NCI-H1417 (cell line): ENCODE measurements at places on chromosomes 16 and 17.
A peak's percentile ranks its signal among the peaks of the same experiment; 100 is the strongest.

DNA sequence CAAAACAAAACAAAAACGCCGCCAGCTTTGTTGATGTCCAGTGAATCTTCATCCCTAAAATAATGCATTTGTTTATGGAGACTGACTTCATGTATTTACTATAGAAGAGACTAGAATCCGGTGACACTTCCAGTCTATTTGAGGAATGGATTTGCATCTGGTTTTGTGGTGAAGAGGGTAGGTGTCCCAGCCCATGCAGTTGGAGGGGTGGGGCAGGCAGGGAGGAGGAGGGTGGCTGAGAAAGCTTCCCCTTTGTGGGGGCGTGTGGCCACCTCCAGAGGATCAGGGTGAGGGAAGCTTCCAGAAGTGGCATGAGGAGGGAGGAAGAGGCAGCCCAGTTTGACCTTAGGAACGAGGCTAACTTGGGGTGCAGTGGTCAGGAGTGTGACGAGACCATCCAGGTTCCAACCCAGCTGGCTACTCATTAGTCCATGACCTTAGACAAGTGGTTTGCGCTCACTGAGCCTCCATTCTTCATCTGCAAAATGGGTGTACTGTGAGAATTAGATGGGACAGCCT, 69.5 kb downstream of the CMIP start:
- no peak for DNase-seq

DNA sequence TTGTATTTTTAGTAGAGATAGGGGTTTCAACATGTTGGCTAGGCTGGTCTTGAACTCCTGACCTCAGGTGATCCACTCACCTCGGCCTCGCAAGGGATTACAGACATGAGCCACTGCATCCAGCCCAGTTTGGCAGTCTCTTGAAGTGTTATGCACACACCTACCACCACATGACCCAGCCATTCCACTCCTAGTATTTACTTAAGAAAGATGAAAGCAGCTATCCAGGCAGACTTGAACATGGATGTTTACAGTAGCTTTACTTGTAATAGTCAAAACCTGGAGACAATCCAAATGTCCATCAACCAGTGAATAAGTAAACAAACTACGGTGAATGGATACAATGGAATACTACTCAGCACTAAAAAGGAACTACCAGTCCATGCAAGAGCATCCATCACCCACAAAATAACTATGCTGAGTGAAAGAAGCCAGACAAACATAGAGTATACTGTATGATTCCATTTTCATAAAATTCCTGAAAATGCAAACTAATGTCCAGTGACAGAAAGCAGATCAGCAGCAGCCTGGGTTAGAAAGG, 37.8 kb upstream of the RASD1 start:
- peak; percentile 13 for DNase-seq

GRCh38 chr16:88507231-88507743, 54.2 kb downstream of the ZFPM1 start:
- DNase-seq: no peak

DNA sequence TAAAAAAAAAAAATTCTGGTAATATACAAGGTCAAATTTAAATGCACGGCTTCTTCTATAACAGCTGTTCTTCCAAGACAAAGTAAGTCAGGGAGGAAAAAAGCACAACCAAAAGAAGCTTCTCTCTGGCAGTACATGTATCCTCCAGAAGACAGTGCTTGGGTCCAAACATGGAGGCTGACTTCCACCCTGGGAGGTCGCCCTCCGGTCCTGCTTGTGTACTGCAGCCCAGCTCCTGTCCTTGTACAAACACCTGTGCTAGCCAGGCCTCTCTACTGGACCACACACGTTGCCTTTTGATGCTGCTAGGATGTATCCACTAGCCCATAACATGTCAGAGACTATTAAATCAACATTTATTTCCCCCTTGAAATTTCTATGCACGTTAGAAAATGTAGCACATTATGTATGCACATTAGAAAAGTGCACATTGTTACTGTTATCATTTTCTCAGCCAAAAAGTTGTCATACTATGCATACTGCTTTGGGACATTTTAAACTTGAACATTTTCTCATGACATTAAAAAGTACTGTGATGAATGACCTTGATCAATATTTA, 21.9 kb downstream of the TEKT3 start:
- DNase-seq: no peak

DNA sequence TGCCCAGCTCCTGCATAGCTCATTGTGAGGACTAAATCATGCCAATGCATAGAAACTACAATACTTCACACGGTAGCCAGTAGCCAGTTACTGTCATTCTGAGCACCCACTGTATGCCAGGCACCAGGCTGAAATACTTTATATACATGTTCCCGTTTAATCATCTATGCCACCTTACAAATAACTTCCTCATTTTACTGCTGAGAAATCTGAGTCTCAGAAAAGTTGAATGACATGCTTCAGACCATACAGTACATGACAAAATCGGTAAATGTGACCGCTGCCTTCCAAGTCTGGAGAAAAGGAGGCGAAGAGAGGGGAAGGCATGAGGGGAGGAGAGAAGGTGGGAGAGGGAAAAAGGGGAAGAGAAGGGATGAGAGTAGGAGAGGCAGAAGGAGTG, 9.2 kb upstream of the TLCD3B start:
- no peak for DNase-seq

DNA sequence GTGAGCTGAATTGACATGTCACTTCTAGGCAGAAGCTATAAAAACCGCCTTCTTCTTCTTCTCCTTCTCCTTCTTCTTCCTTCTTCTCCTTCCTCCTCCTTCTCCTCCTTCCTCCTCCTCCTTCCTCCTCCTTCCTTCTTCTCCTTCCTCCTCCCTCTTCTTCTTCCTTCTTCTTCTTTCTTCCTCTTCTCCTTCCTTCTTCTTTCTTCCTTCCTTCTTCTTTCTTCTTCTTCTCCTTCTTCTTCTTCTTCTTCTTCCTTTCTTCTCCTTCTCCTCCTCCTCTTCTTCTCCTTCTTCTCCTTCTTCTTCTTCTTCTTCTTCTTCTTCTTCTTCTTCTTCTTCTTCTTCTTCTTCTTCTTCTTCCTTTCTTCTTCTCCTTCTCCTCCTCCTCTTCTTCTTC, 4.8 kb upstream of the FBXL19 start:
- DNase-seq: no peak

DNA sequence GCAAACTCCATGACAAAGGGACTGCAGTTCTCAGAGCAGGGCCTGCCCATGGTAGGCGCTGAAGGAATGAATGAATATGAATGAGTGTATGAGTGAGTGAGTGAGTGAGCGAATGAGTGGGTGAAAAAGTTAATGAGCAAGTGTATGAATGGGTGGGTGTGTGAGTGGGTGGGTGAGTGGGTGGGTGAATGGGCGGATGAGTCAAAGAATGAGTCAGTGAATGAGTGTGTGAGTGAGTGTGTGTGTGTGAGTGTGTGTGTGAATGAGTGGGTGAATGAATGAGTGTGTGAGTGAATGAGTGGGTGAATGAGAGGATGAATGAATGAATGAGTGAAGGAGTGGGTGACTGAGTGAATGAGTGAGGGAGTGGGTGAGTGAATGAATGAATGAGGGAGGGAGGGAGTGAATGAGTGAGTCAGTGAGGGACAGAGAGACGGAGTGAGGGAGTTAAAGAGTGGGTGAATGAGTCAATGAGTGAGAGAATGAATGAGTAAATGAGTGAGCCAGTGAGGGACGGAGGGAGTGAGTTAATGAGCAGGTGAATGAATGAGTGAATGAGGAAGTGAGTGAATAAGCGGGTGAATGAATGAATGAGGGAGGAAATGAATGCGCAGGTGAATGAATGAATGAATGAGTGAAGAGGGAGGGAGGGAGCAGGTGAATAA, 11.1 kb upstream of the CHMP6 start:
- DNase-seq: peak; percentile 18

GRCh38 chr16:70159355-70160348, 13.9 kb upstream of the CLEC18C start:
- DNase-seq: no peak

DNA sequence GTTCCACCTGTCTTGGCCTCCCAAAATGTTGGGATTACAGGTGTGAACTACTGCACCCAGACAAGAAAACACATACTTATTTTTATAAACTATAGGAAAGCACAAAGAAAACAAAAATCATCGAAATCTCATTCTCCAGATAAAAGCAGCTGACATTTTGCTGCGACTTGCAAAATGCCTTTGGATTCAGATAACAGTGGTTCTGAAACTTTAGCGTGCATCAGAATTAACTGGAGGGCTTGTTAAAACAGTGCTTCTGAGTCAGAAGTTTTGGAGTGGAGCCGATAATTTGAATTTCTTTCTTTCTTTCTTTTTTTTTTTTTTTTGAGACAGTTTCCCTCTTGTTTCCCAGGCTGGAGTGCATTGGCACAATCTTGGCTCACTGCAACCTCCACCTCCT, 17.7 kb upstream of the GJD3 start:
- DNase-seq: no peak

GRCh38 chr17:81821603-81822311, 11.3 kb downstream of the MCRIP1 start:
- DNase-seq: peak; percentile 21

DNA sequence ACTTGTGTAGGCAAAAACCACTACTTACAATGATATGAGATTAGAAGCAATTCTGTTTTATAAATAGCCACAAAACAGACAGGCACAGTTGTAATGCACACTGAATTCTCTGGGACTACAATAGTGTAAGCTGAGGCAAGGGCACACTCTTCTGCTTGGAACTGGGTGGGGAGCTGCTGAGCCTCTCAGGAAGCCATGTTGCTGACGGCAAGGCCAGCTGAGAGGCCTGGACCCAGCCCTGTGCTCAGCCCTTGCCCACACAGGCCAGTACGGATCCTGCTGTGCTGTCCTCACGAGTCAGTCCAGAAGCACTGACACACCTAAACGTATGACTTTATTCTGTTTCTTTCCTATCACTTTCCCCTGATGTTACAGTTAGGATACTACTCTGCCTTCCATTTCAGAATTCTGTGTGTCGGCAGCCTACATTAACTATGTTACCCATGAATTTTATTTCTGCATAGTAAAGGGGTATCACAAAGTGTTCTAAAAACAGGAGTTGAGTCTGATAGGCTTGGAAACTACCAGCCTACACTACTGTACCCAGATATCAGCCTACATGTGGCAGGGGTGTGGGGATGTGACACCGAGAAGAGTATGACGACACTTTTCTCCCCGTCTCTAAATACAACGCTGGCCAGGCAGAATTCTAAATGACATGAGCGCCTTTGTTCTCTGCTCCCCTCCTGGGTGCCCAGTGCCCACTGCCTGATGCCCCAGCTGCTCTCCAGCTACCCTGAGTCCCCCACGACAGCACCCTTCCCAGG, 41.1 kb upstream of the FAAP100 start:
- DNase-seq: no peak

DNA sequence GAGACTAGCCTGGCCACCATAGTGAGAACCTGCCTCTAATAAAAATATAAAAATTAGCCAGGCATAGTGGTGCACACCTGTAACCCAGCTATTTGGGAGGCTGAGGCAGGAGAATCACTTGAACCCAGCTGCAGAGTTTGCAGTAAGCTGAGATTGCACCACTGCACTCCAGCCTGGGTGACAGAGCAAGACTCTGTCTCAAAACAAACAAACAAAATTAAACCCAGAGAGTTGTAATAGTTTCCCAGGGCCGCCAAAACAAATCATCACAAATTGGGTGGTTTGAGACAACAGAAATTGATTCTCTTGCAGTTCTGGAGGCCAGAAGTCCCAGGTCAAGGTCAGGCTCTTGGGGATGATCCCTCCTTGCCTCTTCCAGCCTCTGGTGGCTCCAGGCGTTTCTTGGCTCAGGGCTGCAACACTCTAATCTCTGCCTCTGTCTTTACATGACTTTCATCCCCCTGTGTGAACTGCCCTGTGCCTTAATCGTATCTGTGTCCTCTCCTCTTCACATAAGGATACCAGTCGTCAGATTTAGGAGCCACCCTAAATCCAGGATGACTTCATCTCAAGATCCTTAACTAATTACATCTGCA, 100.3 kb upstream of the NOL11 start:
- DNase-seq: no peak

DNA sequence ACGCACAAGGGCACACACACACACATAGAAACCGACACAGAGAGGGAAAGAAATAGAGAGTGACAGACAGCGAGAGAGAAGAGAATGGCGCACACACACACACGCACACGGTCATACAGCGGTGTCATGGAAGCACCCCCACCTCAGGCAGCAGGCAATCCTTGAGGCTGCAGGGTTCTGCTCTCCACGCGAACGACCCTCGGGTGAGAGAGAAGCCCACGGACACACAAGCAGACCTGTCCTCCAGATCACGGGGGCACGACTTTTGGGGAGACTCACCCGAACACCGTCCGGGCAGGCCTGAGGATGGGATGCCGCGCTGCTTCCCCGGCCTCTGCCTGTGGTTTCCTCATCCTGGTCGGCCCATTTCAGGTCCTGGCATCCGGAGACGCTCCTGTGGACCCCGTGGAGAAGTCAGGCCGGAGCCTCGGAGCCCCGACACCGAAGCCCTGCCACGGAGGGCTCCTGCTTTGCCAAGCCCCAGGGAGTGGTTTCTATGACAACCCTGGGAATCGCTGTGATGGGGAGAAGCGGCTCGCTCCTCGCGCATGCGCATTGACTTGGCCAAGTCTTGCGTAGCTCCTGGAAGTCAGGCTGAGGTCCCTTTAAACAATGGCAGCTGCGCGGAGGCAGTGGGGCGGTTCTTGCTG, 118.2 kb upstream of the KCNJ18 start:
- DNase-seq: no peak

DNA sequence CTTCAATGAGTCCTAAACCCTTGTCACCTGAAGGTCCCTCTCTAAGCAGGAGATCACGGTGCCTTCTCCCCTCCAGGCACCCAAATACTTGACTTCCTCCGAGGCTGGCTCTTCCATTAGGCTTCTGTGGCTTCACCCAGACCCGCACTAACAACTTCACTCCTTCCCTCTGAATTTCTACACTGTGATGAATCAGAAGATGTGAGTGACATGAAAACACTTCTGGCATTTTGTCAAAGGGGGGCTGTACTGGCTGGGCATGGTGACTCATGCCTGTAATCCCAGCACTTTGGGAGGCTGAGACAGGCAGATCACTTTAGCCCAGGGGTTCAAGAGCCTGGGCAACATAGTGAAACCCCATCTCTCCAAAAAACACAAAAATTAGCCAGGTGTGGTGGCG, 72.6 kb upstream of the CNEP1R1 start:
- DNase-seq: no peak

DNA sequence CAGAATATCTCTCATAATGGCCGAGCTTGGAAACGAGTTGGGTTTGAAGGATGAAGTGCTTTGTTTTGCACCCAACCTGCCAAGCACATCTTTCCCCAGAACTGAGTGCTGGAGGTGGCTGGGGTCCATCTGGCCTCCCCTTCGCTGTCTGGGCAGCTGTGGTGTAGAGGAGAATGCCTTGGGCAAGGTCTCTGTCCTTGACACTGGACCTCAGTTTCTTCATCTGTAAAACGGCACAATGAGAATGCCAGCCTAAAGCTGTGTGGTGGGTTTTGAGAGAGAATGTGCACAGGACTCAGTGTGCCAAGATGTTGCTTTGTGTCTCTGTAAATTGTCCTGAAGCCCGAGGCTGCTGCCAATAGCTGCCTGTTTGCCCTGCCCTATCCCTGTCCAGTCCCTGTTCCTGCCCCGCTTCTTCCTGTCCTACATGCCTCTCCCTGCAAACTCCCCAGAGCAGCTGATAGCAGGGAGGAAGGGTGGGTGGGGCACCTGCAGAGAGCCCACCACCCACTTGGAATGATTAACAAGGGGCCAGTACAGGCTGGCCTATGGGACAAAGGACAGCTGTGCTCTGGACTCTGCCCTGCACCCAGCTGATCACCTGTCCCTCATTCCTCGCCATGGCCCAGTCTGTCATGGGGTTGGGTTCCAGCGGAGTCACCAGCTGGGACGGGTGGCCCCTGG, 15.3 kb downstream of the LASP1 start:
- DNase-seq: no peak
